ENCODE measurements at places on chromosomes 11 and 22.

DNA sequence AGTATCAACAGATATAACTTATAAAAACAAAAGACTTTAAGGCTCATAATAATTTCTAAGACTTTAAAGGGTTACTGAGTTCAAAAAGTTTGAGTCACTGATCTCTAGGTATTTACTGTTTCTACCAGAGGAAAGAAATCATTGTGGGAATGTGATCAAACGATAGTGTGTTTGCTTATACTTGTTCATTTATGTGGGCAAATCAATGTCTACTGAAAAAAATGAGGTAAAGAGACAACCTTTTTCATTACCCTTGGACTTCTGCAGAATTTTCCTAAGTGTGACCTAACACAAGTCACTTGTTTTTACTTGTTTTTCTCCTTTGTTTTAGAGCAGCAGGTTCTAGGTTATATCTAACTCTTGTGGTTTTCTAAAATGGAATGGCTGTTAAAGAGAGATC, 65.4 kb downstream of the PRR5L start:
- DNase-seq = no peak

GRCh38 chr11:69816671-69817070, 2.5 kb downstream of the FGF3 start:
- no peak for DNase-seq

- no peak for DNase-seq
These were observed 22.3 kb downstream of the SMCO4 start for GRCh38 chr11:93520726-93521509.

- DNase-seq = no peak
These were observed 296.8 kb upstream of the FOLH1 start for GRCh38 chr11:49505231-49505630.

GRCh38 chr22:30990690-30991089, 21.6 kb downstream of the TUG1 start:
- no peak for DNase-seq

DNA sequence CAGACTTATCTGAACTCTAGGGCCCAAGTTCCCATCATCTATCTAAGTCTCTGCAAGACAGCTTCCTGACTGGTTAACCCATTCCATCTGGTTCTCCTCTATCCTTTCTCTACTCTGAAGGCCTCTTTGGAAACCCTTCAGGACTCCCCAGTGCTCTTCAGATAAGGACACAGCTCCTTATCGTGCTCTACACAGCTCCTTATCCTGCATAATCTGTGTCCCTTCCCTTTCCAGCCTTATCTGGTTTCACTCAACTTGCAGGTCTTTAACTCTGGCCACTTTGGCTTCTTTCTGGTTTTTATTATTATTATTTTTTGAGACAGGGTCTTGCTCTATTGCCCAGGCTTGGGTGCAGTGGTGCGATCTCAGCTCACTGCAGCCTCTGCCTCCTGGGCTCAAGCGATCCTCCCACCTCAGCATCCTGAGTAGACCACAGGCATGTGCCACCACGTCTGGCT, 10.6 kb downstream of the ENDOD1 start:
- no peak for DNase-seq

DNA sequence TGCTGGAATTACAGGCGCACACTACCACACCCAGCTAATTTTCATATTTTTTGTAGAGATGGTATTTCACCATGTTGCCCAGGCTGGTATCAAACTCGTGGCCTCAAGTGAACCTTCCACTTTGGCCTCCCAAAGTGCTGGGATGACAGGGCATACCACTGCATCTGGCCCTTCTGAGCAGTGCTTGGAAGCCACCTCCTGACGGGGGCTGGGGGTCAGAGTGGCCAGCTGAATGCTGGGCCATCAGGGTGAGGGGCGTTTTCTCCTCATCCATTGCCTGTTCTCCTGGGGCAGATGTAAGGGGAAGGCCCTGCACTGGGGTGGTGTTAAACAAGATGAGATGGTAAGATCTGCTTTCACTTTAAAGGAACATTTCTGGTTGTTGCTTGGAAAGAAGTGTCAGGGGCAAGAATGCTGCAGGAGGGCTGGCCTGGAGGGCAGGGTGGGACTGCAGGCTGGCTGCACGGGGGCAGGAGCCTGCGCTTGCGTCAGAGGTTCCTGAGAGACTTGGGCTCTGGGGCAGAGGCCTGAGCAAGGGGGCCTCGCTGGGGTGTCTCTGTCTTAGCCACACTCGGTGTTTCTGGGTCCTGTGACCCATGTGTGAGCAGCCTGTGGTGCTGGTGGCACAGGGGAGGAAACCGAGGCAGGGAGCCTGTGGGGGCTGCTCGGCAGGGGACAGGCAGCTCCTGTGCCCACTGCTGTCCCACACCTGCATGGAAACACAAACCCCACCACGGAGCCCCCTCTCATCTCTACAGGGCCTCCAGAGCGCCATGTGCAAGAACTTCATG, 17.2 kb downstream of the DGCR6L start:
- no peak for DNase-seq

DNA sequence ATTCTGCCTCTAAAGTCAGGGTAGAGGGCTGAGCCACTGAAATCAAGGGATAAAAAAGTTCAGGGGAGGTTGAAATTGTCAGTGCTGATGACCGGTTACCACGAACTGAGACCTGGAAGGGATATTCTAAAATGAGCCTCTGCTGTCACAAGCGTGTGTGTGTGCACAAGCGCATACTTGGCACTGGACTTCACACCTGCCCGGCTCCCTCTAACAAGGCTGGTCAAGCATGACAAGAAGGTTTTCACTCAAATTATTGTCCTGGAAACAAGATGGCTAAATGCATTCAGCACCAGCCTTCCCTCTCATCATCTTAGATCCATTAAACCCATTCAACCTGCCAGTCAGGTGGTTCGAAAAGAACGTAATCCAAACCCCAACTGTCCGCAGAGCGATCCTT, 54.8 kb upstream of the CECR2 start:
- DNase-seq = no peak

DNA sequence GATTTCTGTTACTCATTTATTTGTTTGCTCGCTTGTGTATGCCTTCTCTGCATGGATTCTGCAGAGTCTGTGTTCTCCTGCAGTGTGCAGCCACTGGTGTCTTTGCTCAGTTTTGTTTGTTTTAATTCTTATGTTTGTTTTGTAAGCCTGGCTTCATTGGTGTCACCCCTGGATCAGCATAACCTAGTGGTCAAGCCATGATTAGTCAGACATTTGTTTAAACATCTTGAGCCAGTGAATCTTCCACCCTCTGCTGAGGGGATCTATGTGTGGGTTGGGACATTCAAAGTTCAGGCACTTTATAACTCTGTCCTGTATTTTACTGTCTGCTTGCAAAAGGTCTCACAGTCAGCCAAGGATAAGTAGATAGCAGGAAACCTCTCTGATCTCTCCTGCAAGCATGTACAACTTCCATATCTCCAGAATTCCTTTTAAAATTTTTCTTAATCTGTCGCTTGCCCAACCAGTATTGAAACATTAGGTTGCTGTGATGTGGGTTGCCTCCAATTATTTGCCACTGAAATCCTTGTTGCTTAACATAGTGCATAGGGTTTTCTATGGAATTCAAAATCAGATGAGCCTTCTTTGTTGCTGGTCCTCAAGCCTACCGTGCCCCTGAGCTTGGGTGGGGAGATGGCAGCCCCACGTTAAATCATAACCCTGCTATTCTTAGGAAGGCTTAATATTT, 86.8 kb downstream of the KCNQ1OT1 start:
- no peak for DNase-seq

- no peak for DNase-seq
These were observed 38.3 kb upstream of the NFAM1 start for GRCh38 chr22:42470366-42471082.

DNA sequence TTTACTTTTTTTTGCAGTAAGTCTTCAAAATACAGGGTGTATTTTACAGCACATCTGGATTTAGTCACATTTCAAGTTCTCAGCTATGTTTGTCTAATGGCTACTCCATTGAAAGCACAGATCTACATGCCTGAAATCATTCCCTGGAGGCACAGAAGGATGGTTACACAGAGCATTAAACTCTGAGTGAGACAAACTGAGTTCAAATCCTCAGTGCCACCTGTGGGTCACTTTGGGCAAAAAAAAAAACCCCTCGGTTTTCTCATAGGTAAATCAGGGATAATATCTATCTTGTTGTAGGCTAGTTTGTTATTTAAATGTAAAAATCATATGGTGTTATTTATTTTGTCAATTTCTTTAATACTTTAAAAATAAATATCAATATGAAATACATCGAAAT, 7.7 kb downstream of the ANKRD49 start:
- no peak for DNase-seq

DNA sequence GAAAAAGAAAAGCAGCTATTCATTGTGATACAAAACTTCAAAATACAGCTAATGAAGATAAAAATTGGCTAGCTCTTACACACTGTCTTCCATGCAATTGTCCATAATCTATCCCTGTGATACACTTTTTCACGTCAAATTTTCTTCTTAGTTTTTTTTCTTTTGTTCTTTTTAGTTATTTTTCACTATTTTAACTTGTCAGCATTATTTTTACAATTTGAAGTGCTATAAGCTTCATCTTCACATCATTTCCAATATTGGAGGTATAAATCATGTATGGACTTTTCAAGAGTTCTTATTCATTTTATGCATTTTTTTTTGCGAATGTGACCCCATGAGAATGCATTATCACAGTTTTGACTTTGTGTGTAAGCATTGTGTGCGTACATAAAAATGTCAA, 4.1 kb downstream of the OR5B17 start:
- no peak for DNase-seq

DNA sequence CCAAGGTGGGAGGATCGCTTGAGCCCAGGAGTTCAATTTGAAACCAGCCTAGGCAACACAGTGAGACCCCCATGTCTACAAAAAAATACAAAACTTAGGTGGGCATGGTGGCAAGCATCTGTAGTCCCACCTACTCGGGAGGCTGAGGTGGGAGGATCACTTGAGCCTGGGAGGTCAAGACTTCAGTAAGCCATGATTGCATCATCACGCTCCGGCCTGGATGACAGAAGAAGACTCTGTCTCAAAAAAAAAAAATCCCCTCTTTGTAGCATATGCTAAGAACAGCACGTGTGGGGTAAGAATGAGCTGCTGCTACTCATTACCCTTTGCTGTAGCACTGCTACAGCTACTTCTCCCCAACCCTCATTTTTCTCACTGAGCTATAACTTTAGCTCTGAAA, 14.5 kb downstream of the UBE4A start:
- no peak for DNase-seq

DNA sequence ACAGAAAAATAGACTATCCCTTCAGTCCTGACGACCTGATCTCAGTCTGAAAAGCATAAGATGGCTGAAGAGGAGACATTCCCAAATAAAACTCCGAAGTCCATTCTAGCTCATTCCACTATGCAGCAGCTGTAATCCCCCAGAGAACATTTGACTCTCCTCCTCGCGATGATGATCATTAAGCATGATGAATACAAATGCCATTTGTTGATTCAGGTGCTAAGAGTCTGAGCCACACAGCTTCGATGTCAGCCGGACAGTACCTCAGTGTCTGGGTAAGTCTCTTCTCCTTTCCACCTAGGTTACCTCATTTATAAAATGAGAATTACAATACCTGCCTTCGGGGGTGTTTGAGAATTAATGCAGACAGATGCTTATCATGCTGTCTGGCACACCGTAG, 94.8 kb downstream of the TENM4 start:
- DNase-seq = no peak

GRCh38 chr11:7418906-7419305, 66.4 kb upstream of the OLFML1 start:
- DNase-seq = no peak

- DNase-seq = no peak
These were observed 182.8 kb upstream of the SYN3 start for GRCh38 chr22:33240888-33241475.

- no peak for DNase-seq
These were observed 188.9 kb downstream of the ST3GAL4 start for GRCh38 chr11:126544108-126545056.

DNA sequence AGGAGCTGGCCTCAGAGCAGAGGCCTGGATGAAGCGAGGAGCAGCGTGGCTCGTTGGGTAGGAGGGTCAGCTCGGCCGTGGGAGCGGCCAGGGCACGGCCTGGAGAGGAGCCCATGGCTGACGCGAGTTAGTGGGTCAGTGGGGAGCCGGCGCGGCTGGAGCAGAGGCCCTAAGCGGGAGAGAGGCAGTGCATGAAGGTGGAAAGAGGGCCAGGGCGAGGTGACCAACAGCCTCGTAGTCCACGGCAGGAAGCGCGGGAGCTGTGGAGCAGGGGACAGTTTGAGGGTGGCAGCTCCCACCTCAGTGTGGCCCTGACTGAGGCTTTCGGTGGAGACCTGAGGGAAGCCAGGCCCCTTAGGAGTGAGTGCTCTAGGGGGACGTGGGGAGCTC, 24.1 kb downstream of the DCPS start:
- DNase-seq = no peak

DNA sequence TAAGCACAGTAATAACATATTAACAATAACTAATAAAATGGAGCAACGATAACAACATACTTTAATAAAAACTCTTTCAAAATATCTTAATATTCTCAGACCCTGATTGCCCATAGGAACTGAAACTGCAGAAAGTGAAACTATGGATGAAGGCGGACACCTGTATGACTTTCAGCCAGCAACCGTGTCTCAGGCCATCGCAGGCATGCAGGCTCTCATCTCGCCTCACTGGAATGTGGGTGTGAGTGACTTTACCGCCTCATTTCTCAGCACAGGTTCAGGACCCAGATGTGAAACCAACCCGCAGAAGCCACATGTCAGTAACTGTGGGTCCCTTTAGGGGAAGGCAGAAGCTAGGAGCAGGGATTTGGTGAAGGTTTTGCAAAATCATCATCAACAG, 539.1 kb downstream of the FAM181B start:
- no peak for DNase-seq

GRCh38 chr11:121610706-121611105, 157.9 kb upstream of the SORL1-AS1 start:
- DNase-seq = no peak

- DNase-seq = no peak
These were observed 50.4 kb upstream of the ARHGAP20 start for GRCh38 chr11:110762590-110762989.

DNA sequence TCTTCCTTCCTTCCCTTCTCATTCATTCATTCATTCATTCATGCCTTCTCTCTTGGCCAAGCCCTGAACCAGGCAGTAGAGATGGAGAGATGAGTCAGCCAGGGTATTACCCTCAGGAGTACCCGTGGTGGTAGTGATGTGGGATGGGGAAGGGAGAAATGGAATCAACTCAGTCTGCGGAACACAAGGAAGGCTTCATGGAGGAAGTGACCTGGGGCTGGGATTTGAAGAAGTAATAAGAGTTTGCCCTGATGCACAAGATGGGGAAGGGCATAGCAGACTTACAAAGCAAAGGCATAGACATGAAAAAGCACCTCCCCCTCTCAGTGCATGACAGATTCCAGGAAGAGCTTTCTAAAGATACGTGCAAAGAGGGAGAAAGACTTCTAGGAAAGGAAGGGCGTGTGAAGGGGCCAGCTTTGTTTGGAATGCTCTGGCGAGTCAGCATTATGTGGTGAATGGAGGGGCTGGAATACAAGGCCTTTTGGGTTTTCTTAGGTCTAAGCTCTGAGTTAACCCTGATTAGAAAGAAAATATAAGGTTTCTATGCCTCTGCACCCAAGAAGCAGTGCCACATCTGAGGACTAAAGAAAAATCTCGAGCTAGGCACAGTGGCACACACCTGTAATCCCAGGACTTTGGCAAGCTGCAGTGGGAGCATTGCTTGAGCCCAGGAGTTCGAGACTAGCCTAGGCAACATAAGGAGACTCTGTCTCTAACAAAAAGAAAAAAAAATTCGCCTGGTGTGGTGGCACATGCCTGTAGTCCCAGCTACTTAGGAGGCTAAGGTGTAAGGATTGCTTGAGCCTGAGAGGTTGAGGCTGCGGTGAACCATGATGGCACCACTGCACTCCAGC, 36.4 kb upstream of the ACER3 start:
- DNase-seq = no peak

- peak; percentile 86 for DNase-seq
These were observed 2.5 kb upstream of the BEST1 start for GRCh38 chr11:61947486-61948210.
